HT-29 (cell line): ENCODE measurements at places on chromosomes 1 and 21. TPM values are rescaled to one million over a fixed set of nuclear protein-coding genes. Genes with fewer than 3 reads are reported as not detected.

DNA sequence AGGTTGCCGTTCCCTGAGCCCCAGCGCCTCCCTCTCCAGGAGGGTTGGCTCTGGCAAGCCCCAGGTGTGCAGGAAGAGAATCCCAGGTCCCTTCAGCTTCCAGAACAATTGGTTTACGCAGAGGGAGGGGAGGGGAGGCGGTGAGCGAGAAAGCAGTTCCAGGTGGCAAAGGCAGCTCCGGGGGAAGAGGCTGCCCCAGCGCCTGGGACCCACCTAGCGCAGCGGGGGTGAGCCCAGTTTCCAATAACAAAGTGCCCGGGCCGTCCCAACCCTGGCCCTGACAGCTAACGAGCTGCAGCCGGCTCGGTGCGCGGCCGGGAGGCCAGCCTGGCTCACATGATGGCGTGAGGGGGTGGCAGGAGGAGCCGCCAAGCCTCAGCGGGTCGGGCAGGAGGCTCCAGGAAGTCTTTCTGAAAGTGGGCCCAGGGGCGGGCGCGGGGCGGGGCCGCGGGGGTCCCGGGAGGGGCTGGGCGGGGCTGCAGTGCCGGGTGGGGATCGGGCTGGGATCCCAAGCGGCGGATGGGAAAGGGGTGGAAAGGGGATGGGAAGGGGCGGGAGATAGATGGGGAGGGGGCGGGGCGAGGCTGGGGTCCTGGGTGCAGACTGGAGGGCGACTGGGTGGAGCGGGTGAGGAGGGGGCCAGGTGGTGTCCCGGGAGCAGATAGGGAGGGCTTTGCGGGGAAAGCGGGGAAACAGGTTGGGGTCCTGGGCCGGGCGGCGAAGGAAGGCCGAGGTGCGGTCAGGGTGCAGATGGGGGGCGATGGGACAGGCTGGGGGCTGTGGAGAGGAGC is 22.8 kb downstream of the DHRS3 start:
- DNase-seq = peak; percentile 78

DNA sequence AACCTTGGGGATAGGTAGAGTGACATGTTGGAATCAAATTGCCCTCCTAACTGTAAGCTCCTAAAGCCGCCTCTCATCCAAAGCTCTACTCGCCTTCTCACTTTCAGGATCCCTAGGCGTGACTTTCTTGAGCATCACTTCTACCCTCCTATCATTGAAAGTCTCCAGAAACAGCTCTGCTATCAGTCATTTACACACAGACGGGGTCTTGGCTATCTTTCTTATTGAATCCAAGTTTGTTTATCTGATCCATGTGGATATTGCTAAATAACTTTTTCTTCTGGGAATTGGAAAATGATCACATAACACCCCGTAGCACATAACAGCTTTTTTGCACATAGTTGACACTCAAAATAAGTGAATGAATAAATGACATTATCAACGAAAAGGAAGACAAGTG is 216.4 kb upstream of the KIAA0040 start:
- no peak for DNase-seq

- DNase-seq = peak; percentile 86
Observed at GRCh38 chr1:203480525-203481084, 5.0 kb downstream of the PRELP start.

DNA sequence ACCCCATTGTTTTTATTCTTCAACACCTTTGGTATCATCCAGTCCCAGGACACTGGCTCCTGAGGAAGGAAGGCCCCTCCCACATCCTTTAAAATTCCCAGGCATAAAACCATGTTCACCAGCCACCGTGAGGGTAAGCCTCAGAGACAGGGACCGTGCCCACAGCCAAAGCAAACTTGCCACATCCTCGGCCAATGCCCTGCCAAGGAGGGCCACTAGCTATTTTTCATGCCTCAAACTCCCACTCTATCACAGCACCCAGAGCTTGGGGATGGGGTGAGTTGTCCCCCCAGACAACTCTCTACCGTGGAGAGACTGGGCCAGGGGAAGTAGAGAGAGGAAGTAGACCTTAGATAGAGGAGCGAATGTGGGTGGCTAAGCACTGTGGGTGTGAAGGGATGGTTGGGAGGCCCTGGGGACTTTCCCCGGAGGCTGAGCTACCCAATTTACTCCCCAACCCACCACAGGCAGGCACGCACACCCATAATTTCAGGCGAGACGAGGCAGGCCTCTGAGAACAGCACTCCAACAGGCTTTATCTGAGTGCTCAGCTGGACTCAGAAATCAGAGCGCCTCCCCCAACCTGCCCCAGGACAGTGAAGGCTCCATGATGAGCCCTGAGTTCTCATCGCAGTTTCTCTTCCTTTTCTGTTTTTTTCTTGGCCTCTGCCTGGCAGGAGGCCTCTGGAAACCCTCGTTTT is 15.9 kb upstream of the BTG2 start:
- DNase-seq = no peak

DNA sequence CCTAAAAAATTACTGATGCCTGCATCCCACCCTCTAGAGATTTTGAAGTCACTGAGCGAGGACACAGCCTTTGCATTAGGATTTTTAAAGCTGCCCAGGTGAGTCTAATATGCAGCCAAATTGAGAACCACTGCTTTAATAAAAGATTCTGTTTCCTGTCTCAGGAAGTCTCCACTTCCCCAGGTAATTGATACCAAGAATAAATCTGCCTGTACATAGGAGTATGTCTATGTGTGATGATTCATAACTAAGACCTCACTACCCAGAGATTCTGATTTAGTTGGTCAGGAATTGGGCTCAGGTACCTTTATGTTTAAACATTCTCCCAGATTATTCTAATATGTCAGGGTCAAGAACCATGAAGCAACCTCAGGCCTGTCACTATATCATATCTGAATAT is 108.8 kb upstream of the ARTN start:
- DNase-seq = no peak

DNA sequence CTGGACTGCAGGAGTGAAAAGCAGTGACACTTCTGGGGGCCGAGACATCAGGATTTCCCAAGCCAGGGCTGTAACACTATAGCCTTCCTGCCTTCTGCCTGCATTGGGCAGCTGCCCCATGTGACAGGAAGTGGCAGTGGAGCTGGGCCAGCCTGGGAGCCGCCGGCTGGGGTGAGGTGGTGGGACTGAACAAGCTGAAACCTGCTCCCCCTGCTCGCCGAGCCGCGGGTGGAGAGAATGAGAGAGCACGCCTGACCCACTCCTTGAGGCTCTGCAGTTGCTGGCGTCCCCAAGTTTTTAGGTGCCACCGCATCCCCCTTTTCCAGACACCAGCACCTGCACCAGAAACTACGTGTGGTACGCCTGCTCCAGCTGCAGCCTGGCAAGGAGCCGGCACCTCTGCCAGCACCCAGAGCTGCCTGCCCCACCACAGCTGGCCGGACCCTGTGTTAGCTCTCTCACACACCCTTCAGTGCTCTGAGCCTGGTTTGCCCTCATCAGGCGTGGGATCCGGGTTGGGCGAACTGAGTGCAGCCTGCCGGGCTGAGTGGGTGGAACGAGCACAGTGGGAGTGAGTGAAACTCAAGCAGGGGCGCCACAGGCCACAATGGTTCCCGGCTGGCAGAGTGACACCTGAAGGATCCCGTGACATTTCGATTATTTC is 119.4 kb downstream of the AKT3 start:
- DNase-seq = no peak

- no peak for DNase-seq
Observed at GRCh38 chr1:81666586-81666985, 134.1 kb upstream of the ADGRL2 start.

DNA sequence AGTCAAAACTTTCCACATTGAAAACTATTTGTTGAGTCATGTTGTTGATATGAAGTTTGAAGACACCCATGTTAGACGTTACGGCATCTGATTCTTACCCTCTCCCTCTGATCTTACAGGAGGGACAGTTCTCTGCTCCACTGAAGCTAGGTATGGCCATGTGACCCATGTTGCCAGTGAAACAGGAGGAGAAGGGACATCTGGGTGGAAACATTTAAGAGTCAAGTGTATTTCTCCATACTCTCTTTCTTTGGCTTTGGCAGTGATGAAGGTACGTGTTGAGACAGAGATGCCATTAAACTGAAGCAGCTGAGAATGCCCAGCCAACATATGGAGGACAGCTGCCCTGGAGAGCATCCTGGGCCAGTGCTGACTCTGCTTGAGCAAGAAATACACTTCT is 198.4 kb upstream of the PTGFR start:
- no peak for DNase-seq

DNA sequence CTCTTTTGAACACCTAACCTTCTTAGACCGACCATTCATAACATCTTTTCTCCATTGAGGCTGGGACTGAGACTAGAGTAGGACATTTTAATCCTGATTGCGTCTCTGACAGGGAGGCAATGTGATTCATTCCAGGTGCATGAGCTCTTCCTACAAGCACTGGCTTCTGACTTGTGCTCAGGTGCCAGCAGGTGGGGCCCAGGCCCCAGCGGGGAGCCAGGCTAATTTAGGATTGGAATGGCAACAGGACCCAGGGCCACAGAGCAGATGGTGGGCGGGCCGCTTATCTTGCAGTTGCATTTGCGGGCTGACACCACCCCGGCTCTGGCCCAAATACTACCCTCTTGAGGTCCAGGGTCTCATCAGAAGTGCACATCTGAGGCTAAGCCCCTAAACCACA is 4.1 kb downstream of the GPA33 start:
- no peak for DNase-seq

DNA sequence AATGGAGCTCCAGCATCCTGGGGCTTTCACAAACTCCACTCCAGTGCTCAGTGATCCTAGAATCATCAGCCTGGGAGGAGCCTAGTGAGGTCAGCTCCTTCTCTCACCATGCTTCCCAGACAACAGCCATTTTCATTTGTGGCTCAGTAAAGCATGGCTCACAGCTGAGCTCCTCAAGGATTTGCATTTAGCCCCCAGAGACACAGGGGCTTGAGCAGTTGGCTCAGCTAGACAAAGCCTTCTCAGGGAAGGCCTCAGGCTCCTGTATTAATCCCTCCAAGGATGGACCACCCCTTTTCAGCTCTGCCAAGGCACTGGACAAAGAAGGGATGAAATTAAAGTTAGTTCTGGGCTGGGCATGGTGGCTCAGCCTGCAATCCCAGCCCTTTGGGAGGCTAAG is 39.5 kb downstream of the ERI3 start:
- DNase-seq = no peak

DNA sequence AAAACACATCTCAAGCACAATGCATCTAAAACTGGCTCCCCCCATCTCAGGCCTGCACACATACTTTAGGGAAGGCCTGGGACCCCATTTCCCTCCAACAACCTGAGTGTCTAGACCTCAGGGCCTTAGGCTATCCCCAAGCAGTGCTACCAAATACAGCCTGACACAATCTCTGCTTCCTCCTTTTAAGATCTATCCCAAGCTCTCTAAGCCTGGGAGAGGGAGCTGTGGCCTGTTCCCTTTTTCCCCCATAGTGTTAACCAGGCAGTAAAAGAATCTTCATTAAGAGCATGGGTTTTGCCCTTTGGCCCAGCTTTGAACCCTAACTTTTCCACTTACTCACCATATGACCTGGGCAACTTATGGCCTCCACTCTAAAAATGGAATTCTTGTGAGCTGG is 10.8 kb upstream of the COL8A2 start:
- DNase-seq = no peak

DNA sequence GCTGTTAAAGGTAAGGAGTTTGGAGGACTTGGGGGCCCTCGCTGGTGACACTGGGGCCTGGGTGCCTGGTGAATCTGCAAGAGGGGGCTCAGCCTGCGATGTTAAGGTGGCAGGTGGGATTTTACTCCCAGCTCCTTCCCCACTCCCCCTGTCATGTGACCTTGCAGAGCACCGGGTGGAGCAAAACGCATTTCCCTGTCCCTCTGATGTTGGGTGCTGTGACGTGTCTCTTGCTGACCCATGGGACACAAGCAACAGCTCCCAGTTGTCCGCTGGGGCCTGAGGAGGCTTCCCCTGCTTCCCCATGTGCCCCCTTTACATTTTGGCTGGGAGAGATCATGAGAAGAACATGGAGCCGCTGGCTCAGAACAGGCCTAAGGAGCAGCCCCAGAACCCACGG is 319.0 kb downstream of the MATN1 start:
- no peak for DNase-seq

DNA sequence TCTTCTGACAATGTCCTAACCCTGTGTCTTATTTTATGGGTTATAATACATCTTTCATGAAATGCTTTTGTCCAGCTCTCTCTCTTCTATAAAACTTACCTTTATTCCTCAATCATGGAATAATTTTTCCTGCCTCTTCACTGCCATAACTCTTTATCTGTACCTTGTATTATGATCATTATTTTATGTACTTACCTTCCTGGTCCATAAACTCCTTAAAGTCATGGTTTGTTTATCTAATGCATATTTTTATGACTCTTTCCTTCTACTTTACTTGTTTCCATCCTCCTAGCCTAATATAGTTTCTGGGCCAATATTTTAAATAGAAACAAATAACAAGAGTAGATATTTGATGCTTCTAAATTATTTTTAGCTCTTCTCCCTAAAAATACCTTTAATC is 65.8 kb upstream of the BMP8A start:
- DNase-seq = no peak

The TRNP1 gene
- total RNA-seq = 182 and 203 TPM in 2 replicates

- DNase-seq = no peak
Observed at GRCh38 chr1:47962750-47963492, 34.3 kb downstream of the TRABD2B start.

The SERTAD4 gene
- total RNA-seq = 0.23 and 0.99 TPM in 2 replicates

The NBPF6 gene
- total RNA-seq = not detected in 2 replicates

The BRDT gene
- total RNA-seq = not detected in 2 replicates

The SLC5A9 gene
- 0.91 and 2.3 TPM in 2 replicates for total RNA-seq

- no peak for DNase-seq
Observed at GRCh38 chr1:84888753-84889152, 4.3 kb downstream of the LPAR3 start.

The GPR157 gene
- total RNA-seq = 4.4 and 4.6 TPM in 2 replicates

The LCE1A gene
- total RNA-seq = not detected in 2 replicates

The ST6GALNAC3 gene
- not detected in 2 replicates for total RNA-seq

GRCh38 chr1:17404034-17404684 is 32.2 kb downstream of the PADI6 start:
- DNase-seq = no peak

DNA sequence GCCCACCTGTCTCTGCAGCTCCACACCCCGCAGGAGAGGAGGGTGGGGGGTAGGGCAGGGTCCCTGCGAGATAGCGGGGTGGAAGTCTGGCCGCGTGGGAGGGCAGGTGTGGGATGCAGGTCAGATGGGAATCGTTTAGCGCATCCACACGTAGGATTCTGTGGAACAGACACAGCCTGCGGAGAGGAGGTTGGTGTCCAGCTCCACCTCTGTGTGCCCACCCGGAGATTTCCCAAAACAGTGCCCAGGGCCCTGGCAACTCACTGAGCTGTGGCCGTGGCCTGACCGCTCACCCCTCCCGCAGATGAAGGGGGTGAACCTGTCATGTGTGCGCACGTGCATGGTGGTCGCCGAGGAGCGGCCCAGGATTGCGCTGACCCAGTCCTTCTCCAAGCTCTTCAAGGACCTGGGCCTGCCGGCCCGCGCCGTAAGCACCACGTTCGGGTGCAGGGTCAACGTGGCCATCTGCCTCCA is 46.9 kb downstream of the S100B start:
- DNase-seq = no peak

The CYP4Z1 gene
- total RNA-seq = not detected in 2 replicates

The ZBTB8OS gene
- 37.4 and 43.5 TPM in 2 replicates for total RNA-seq
